ENCODE measurements at places on chromosomes 7 and 10.

- no peaks in the 10 kb centered on the region for H3K27me3 ChIP-seq
- no peak for DNase-seq
- H3K36me3 ChIP-seq, result peaks cover 7% of the 10 kb centered on the region
- H3K4me3 ChIP-seq, result no peak overlapping the region
Observed at GRCh38 chr10:87671139-87671815, 11.6 kb downstream of the PAPSS2 start.

GRCh38 chr10:74171625-74172024 lies 20.6 kb downstream of the ADK start:
- no peak overlapping the region for H3K4me3 ChIP-seq
- no peaks in the 10 kb centered on the region for H3K27me3 ChIP-seq
- H3K36me3 ChIP-seq, result no peaks in the 10 kb centered on the region
- no peak overlapping the region for H3K27ac ChIP-seq
- peaks cover 13% of the 10 kb centered on the region for H3K4me1 ChIP-seq

DNA sequence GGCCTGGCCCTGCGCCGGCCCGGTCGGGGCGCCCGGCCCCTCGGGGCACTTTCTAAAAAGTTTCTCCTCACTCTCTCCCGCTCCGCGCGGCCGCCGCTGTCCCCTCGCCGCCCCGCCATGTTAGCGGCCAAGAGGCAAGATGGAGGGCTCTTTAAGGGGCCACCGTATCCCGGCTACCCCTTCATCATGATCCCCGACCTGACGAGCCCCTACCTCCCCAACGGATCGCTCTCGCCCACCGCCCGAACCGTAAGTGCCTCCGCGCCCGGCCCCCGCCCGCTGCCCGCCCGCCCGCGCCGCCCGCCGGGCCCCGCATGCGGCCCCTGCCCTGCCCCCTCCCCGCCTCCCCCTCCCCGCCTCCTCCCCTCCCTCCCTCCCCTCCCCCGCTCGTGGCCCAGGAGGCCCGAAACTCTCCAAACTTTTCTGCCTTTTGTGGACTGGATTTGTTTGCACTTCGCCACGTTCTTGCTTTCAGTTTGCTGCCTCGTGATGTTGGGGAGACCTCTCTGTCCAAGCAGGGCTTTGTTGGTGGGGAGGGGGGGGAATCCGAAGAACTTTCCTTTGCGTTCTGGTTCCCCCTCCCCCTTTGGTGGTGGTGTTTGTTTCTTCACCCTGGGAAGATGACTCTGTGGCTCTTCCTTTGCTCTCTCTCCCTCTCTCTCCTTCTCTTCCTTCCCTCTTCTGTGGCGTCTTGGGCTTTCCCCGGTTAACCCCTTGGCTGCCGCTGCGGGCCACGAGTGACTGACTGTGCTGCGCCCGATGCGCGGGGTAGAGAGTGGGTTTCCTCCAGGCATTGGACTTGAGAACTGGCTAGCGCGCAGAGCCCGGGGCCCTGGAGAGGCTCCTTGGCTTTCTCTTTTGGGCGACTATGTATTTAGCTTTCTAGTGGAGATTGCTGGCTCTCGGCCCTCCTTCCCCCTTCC lies 1.6 kb downstream of the TCF7L2 start:
- peak overlapping the region; percentile 82 for H3K27ac ChIP-seq
- no peaks in the 10 kb centered on the region for H3K36me3 ChIP-seq
- H3K4me1 ChIP-seq, result peaks cover 39% of the 10 kb centered on the region
- DNase-seq, result peak; percentile 86
- no peaks in the 10 kb centered on the region for H3K27me3 ChIP-seq
- peak overlapping the region; percentile 84 for H3K4me3 ChIP-seq

GRCh38 chr7:122454776-122455507 lies 150.4 kb upstream of the FEZF1 start:
- no peak overlapping the region for H3K27ac ChIP-seq
- no peak for DNase-seq
- H3K4me3 ChIP-seq, result no peak overlapping the region
- no peaks in the 10 kb centered on the region for H3K27me3 ChIP-seq

GRCh38 chr10:34116681-34117271 lies 698.3 kb downstream of the PARD3 start:
- no peaks in the 10 kb centered on the region for H3K36me3 ChIP-seq
- H3K27me3 ChIP-seq, result no peaks in the 10 kb centered on the region
- H3K27ac ChIP-seq, result no peak overlapping the region

DNA sequence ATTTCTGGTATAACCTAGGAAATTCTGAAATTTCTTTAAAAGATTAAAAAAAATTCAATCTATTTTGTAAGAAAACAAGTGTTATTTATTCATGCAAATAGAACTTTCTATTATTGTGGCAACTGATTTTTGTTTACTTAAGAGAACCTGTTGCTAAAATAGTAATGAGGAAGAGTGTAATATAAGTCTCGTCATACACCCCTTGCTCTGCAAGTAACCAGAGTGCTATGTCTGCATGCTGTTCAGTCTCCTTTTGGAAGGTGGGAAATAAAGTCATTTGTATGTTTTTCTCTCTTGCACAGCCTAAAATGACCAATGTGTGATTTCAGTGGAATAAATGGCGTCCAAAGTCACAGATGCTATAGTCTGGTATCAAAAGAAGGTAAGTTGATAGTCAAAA lies 41.3 kb downstream of the PHTF2 start:
- no peak for DNase-seq
- no peak overlapping the region for H3K27ac ChIP-seq
- H3K4me1 ChIP-seq, result no peaks in the 10 kb centered on the region
- no peaks in the 10 kb centered on the region for H3K36me3 ChIP-seq
- no peak overlapping the region for H3K4me3 ChIP-seq
